ENCODE measurements at places on chromosomes 5 and 9.

- no peak for DNase-seq
Observed at GRCh38 chr9:17695482-17695881, 116.6 kb downstream of the SH3GL2 start.

GRCh38 chr9:87290241-87291052 is 207.2 kb upstream of the DAPK1 start:
- peak; percentile 47 for DNase-seq

DNA sequence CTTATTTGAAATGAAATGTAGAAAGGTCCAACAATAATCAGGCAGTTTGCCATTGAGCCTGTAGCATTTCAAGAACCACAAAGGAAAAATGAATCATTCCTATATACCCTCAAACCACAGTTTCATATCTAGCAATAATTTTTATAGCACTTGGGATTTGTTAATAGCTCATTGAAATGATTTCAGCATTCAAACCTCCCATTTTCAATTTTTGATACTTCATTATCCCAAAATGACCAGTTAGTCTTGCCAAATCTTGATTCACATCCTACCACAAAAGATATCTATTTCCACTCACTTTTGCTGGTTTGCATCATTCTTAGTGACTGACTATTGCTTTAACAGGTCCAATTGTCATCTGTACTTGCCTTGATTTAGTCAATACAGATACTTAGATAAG is 790.1 kb downstream of the TLE1 start:
- DNase-seq, result no peak

- no peak for DNase-seq
Observed at GRCh38 chr9:94568250-94568889, 13.5 kb downstream of the PCAT7 start.

- DNase-seq, result no peak
Observed at GRCh38 chr9:105879181-105879580, 184.8 kb downstream of the TMEM38B start.
